SHP77 (cell line): ENCODE measurements at places on chromosomes 13 and 19.
A peak's percentile ranks its signal among the peaks of the same experiment; 100 is the strongest.

- peak; percentile 47 for DNase-seq
Measured at GRCh38 chr19:47644743-47645482, 36.0 kb downstream of the BICRA start.

GRCh38 chr13:94534166-94534565 is 54.7 kb upstream of the DCT start:
- no peak for DNase-seq

GRCh38 chr19:10288662-10289166 is 1.0 kb upstream of the ICAM5 start:
- peak; percentile 75 for DNase-seq

GRCh38 chr13:111610879-111611278 is 290.4 kb downstream of the TEX29 start:
- no peak for DNase-seq

- no peak for DNase-seq
Measured at GRCh38 chr13:37681281-37682032, 82.9 kb upstream of the POSTN start.

- no peak for DNase-seq
Measured at GRCh38 chr19:49017041-49017665, at the start of gene LHB. Gene LHB (minus strand): TSS chr19:49017091. CDS start chr19:49017081, 10 bp downstream.

GRCh38 chr13:75636436-75637180 is 478 bp downstream of the LMO7 start:
- peak; percentile 7 for DNase-seq

DNA sequence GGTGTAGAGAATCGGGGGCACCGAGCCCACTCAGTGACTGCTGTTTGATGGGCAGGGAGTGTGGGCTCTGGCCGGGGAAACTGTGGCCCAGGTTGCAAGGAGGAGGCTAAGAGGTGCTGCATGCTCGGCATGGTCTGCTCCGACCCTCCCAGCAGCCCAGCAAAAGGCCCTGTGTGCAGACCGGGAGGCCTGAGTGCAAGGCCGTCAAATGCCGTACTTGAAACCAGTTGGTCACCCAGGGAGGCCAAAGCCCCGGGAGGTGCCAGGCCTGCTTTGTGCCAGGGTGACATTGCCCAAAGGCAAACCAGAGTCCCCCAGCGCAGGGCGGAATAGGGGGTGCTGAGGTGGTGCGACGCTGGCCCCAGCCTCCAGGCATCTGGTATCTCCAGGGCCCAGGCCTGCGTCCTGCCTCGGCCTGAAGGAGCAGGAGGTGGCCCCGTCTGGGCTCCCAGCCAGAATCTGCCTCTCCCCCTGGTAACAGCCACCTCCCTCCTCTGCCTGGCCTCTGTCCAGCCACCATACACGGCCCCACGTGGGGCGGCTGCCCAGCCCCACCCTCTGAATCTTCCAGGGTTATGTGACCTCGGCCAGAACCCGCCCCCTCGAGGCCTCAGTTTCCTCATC is 4.0 kb downstream of the PIK3R2 start:
- DNase-seq: peak; percentile 91

DNA sequence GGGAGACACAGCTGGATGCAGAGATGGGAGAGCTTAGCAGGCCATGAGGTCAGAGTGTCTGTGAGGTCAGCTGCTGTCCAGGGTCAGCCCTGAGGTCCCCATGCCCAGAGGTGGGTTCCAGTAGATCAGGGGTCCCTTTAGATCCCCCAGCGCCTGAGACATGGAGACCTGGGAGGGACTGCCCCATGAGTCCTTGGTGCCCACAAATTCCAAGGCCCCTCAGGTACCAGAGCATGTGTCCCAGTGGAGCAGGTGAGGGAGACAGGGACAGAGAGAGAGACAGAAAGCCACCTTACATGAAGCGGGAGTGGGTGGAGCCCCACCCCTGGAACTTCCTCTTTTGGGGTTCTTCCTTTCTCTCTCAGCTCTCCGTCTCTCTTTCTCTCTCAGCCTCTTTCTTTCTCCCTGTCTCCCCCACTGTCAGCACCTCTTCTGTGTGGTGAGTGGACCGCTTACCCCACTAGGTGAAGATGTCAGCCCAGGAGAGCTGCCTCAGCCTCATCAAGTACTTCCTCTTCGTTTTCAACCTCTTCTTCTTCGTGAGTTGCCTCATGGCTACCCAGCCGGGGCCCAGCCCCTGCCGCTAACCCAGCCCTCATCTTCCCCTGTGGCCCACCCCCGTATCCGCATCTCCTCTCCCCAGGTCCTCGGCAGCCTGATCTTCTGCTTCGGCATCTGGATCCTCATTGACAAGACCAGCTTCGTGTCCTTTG is at the start of gene CD37:
TSS of gene CD37 (plus strand) at position 336 of the 713 bp plus-strand sequence. CDS start at position 471, 135 bp downstream.
- DNase-seq: no peak

- DNase-seq: peak; percentile 86
Measured at GRCh38 chr13:113951246-113951999, 22.5 kb downstream of the C13orf46 start.

DNA sequence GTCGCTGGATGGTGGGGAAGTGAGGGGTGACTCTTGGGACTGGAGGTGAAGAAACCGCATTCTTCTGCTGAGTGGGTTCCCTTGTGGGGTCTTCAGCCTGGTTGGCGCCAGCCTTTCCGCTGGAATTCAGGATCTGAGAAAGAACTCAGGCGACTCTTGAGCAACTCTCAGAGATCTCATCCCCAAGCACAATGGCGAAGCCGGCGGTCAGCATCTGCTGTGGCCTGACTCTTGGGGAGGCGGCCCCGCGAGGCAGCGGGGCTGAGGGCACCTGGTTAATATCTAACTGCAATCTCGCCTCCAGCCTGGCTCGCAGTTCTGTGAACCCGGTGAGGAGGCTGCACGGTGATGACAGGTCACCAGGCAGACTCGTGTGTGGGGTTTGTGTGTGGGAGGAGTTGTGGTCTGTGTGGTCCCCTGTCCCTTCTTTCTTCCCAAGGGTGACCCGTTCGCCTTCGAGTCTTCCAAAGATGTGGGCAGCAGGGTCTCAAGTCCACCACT is 883 bp downstream of the ZNF441 start:
- DNase-seq: no peak

- DNase-seq: no peak
Measured at GRCh38 chr13:42984026-42984425, 8.0 kb downstream of the EPSTI1 start.

DNA sequence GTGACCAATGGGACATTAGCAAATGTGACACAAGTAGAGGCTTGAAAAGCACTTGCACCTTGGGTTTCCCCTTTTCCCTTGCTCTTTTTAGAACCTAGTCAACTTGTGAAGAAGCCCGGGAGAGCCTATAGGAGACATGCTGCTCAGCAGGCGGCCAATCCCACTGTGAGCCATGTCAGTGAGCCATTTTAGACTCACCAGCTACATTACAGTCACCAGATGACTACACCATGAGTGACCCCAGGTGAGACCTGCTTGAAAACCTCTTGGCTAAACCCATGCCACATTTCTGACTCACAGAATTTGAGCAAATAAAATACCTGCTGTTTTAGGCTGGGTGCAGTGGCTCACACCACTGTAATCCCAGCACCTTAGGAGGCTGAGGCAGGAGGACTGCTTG is 317.5 kb downstream of the KLF12 start:
- no peak for DNase-seq

DNA sequence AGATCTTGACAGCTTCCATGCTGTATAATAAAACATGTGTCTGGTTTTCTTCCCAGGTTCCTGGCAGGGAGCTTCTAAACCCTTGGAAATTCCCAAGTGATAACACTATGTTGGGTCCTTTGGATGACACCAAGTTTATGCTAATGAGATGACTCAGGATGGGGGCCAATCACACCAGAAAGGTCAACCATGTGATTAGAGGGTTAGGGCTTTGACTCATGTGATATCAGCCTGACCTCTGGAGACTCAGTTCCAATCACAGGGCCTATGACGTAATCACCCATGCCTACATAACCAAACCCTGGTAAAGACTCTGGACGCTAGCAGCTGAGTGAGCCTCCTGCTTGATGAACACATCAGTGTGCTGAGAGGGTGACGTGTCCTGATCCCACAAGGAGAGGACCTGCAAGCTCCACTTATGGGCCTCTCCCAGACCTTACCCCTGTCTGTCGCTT is 203.6 kb downstream of the DCLK1 start:
- peak; percentile 55 for DNase-seq

DNA sequence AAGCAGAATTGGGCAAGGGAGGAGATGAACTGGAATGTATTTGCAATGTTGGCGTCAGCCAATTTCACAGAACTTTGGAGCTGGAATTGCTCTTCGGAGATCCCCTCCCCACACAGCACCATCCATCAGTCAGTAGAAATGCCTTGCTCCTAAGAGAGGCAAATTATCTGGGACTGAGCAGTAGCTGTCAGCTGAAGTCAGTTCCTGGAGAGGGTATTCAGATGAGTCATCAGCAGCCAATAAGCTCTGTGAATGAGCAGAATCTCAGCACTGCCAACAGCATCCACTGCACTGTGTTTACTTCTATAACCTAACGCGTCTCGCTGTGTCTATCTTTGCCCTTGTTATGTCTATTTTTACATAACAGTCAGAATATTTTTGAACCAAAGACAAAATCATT is 213.7 kb downstream of the SLITRK5 start:
- DNase-seq: peak; percentile 87

DNA sequence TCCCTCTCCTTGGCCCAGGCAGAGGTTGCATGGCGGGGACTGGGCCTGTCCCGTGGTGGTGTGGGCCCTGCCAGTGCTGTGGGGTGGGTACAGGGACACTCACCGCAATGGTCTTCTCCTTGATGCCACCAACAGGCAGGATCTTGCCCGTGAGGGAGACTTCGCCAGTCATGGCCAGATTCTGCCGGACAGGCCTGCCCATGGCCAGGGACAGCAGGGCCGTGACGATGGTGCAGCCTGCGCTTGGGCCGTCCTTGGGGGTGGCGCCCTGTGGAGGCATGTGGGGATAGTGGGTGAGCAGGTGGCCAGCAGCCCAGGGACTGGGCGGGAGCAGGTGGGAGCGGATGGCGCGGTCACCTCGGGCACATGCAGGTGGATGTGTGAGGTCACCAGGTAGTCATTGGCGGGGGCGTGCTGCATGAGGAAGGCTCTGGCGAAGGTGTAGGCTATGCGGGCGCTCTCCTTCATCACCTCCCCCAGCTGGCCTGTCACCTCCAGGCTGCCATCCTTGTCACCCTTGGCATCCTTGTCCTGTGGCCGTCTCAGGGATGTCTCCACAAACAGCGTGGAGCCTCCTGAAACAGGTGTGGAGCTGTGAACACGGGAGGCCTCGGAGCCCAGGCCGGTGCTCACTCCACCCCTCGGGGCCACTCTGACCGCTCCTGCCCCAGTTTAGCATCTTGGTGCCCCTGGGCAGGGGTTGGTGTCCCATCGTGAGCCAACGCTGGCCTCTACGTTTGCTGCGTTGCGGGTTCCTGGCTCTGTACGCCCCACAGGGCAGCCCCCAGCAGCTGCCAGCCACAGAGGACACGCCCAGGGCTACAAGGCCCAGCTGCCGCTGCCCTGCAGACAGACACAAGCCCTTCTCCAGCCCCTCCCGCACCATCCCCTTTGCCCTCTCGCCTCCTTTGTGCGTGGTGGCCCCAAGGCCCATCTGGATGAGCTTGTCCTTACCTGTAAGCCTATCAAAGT is 3.4 kb downstream of the RPL36 start:
- no peak for DNase-seq

DNA sequence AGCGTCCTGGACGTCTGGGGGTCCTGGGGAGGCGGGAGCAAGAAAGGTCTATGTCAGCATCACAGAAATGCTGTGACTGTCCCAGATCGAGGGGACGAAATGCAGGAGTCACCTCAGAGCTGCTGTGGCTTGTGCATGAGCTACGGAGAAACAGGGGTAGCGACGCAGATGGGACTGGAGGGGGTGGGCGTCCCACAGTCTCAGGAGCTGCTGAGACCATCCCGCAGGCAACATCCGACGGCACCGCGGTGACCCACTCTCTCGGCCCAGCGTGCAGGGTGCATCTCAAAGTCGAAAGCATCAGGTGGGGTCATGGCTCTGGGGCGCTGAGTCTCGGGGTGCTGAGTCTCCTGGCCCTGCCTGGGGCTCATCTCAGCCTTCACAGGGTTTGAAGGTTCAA is 37.4 kb upstream of the C13orf46 start:
- no peak for DNase-seq

DNA sequence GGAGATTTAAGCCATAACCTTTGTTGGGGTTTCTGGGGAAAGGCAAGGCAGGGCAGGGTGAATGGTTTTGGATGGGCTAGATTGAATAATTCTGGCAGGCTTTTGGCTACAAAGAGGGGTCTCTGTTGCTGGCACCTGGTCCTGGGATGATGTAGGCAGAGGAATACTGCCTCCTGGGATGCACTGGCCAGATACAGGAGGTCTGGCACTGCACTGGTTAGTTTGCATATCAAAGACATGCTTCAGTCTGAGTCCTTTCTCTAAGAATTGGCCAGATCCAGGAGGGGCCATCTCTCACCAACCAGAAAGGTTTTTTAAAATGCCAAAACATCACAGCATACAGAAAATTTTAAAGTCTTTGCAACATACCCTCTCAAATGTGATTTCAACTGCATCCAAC is 8.0 kb upstream of the MEDAG start:
- DNase-seq: no peak

GRCh38 chr13:59679254-59679653 is 484.5 kb downstream of the DIAPH3 start:
- no peak for DNase-seq

- DNase-seq: no peak
Measured at GRCh38 chr19:15945301-15945700, 3.5 kb upstream of the OR10H4 start.

GRCh38 chr19:33286899-33287298 is 15.4 kb downstream of the CEBPA start:
- DNase-seq: no peak

DNA sequence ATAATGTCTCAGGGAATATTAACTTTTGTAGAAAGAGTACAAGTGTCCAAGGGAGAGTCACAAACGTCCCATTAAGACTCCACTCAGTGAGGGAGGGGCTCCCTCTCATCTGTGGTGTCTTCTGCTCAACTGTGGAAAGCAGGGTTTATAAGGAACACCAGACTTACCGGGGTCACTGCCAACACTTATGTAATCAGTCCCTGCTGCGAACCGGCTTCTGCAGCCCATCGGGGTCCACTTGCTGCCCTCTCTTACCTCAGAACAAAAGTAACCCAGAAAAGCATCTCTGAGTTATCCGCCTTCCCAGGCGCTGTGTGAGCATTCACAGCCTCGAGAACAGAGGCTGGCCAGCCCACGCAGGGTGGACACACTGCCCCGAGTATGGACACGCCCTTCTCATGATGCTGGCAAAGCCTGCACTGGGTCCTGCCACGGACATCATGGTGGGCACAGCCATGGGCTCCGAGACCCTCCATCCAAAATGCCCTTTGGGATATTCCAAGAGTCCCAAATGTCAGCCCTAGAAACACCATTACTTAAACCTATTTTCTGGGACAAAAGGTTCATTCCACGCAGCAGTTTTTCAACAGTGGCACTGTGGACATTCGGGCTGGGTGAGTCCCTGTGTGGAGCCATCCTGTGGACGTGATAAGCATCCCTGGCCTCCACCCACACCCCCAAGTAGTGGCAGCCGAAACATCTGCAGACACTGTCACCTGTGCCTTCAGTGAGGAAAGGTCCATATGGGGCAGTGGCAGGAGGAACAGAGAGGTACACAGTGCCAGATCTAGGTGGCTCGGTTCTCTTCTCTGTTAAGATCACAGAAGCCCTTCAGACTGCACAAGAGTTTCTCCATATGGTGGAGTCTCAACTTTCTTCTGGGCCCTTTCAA is 63.9 kb downstream of the STK24 start:
- DNase-seq: no peak
